ENCODE measurements at places on chromosomes 1 and 21.

DNA sequence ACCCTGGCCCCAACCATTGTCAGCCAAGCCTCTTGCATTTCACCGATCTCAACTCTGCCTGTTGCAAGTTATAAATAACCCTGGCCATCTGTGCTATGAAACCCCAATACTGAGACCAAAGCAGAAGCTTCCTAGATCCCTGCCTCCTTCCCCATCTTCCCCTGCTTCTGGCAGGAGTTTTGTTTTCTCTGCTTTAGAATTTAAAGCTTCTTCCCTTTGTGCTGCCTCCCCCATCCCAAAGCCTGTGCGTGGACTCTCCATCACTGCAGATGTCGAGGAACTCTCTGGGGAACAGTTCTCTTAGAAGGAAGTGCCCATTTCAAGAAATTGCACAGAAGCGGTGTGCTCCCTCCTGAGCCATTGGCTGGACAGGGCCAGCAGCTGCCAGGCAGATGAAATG is 17.4 kb upstream of the MYOG start:
- DNase-seq, result no peak

DNA sequence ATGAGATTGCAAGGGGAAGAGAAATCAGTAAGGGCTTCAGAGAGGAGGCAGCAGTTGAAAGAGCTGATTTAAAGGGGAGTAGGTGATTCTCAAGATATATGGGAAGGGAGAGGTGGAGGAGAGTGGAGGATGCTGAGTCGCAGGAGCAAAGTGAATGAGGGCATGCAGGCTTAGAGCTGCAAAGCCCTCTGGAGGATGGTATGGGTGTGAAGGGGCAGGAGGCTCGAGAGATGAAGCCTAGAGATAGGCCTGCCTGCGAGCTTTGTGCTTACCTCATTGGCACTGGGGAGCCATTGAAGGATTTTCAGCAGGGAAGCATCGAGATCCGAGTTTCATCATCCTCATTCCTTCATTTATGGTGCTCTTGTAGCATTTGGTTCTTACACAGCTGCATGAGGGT is 15.8 kb upstream of the SH2D2A start:
- no peak for DNase-seq

DNA sequence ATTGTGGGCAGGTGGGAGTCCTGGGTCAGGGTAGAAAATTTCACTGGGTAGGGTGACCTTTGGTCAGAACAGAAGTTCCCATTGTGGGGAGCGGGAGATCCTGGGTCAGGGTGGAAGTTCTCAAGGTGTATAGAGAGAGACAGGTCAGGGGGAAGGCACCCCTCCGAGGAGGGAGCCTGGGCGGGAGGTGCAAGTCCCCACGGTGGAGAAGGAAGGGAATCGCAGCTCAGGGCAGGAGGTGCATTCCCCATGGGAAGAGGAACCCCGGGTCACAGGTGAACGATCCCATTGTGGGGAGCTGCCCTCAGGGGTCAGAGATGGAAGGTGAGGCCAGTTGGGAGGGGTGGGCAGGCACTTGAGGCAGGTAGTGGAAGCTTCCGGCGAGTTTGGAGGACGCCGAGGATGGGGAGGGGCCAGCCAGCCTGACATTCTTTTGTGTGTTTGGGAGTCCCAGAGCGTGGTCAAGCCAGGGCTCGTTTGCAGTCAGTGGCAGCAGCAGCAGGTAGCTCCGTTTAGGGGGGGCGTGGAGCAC is 637 bp downstream of the LYPLA2 start:
- peak; percentile 61 for DNase-seq

DNA sequence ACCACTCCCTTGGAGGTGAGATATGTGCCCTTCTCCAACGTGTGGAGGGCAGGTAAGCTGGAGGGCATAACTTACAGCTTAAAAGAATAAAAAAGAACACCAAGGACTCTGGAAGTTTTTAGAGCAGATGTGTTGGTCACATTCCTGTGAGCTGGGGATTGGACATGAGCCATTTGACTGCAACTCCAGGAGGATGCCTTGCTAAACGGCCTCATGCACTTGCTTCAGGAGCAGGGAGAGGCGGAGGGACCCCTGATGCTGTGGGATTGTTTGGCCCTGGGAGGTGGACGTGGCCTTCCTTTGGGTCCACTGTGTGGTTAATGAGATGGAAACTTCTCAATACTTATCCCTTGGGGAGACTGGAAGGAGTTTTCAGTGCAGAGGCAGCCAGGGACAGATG is 185.6 kb downstream of the RHOU start:
- peak; percentile 21 for DNase-seq
